ENCODE measurements at places on chromosomes 6 and 20. TPM values are rescaled to one million over a fixed set of nuclear protein-coding genes. Genes with fewer than 3 reads are reported as not detected.

DNA sequence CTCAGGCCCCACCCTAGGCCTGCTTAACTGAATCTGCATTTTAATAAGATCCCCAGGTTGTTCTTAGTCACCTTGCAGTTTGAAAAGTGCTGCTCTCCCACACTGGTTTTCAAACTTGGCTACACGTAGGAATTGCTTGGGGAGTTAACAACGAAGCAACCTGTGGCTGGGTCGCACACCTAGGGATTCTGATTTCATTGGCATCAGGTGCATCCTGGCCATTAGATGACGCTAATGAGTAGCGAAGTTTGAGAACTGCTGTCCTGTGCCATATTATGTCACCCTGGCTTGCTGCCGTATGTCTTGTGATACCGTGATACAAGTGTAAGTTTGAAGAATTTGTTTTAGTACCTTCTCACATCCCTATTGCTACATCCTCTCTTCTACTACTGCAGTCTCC lies 28.2 kb upstream of the FUCA2 start:
- no peak for DNase-seq

GRCh38 chr20:49821381-49821780 lies 8.8 kb downstream of the SLC9A8 start:
- DNase-seq: no peak

Gene RSPO3
- not detected for total RNA-seq

DNA sequence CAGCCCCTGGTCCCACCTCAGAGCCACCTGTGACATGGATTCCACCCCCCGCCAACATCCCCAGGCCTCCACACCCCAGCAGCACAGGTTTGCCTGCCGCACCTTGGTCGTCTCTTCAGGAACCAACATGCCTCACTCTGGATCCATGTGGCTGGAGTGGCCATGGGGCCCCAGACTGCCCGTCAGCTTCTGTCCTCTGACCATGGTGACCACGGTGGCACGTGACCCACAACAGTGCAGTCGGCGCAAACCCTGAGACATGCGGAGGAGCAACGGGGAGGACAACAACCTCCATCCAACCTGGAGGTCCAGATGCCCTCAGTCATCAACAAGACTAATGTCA lies 85.6 kb downstream of the ANKRD60 start:
- no peak for DNase-seq

DNA sequence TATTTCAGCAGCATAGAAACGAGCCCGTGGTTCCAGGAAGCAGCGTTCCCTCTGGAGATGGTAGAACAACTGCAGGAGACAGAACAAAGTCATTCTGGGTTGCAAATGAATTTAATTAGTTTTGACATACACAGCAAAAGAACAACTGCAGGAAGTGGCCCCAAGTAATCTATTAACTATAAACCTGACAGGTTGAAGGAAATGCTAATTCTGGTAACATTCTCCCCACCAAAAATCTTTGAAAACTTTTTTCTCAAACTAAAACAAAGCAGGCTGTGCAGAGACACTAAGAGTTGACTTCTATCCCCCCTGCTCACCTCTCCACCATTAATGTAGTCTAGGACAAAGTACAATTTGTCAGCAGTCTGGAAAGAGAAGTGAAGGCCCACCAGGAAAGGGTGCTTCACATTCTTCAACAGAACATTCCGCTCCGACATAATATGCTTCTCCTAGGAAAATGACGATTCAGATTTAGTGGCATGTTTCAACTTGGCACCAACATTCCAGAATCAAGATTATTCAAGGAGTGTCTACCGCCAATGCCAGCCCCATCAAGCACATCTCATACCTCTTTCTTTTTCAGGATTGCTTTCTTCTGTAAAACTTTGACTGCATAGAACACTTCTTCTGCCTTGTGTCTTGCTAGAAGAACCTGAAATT lies 120.4 kb upstream of the SLC2A12 start:
- no peak for DNase-seq

DNA sequence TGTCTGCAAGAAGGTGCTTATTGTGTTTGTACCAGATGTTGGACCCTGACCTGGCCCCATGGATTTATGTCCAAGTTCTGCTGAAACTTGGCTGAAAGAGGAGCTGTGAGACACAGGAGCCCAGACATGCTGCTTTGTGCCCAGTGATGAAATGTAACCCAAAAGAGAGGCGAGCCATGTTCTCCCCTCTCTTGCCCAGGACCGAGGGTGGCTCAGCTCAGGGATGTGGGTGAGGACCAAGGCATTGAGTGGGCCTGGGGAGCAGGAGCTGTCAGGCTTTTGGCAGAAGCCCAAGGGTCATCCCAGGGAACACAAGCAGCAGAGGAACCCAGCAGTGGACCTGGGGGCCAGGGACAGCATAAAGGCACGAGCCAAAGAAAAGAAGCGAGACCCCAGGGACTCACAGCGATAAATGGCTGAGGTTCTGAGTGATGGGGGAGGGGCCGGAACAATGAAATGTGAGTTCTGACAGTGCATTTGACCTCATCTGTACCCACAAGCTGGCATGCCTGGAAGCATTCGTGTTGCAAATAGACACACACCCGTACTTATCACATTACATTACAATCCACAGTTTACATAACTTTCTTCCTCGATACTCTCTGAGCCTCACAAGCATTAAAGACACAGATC lies 363.4 kb upstream of the JARID2 start:
- DNase-seq: no peak

DNA sequence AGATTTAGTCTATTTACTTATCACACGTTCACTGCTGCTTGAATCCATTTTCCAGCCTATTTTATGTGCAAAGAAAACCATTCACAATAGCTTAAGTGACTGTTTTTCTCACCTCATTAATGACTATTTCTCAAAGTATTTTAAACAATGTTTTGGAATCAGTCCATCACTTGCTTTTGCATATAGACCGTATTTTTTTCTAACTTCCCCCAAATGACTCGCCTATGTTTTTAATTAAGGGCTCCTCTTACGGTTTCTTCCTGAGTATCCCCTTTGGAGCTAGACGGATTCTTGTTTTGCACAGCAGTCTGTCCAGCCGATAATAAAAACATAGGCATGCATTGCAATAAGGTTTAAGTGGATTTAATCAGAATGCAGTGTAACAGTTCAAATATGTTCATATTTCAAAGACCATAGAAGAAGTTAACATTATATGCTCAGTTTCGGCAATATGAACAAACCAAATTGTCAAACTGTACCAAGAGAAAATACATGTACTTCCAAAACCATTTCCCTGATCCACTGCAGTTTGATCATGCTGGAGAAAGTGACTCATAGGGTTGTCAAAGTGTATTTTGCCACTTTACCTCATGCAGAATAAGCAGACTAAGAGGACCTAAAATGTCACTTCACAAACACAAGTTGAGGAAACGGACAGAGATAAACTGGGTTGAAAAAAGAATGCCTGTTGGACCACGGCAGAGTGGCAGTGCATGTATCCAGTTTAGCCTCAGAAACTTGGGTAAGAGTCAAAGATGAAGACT lies 66.4 kb downstream of the HMGN3 start:
- DNase-seq: no peak

GRCh38 chr6:126531840-126532239 lies 191.9 kb downstream of the CENPW start:
- no peak for DNase-seq

GRCh38 chr6:43499028-43499815 lies 10.9 kb downstream of the LRRC73 start:
- no peak for DNase-seq

GRCh38 chr6:130367767-130368166 lies 1.9 kb downstream of the TMEM200A start:
- DNase-seq: no peak

GRCh38 chr6:10585209-10585845 lies 64.2 kb downstream of the GCNT2 start:
- no peak for DNase-seq

DNA sequence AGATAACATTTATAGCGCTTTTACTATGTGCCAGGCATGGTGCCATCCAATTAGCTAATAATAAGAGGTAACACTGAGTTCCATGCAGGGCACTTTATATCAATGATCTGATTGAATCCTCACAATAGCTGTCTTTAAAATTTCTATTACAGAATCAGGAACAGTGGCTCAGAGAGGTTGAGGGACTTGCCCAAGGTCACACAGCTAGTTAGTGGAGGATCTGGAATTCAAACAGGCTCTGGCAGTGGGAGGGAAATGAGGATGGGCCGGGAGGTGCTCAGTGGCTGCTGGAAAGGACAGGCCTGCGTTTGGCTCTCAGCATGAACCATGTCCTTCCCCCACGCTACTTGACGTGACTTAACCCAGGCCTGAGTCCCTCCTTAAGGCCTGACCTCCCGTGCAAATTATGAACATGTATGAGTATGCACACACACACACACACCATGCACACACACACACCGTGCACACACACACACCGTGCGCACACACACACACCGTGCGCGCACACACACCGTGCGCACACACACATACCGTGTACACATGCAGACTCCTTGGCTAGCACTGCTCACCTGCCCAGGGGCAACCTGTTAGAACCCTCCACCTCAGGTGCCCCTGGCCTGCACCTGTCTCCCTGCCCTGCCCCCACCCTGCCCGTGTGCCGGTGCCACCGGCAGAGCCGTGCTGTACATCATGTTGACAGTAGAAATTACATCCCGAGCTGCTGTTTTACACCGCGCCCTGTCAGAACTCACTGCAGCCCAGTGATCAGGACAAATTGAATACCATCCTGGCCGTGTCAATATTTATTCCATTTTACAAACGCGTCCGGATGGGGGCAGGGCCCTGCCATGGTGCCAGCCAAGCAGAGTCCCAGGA lies 43.7 kb downstream of the CDH22 start:
- DNase-seq: no peak

Gene MUC21
- total RNA-seq: not detected

- no peak for DNase-seq
These were observed 31.0 kb downstream of the NPEPL1 start for GRCh38 chr20:58723628-58723984.

Gene GHRH
- total RNA-seq: not detected

Gene TMEM244
- not detected for total RNA-seq

DNA sequence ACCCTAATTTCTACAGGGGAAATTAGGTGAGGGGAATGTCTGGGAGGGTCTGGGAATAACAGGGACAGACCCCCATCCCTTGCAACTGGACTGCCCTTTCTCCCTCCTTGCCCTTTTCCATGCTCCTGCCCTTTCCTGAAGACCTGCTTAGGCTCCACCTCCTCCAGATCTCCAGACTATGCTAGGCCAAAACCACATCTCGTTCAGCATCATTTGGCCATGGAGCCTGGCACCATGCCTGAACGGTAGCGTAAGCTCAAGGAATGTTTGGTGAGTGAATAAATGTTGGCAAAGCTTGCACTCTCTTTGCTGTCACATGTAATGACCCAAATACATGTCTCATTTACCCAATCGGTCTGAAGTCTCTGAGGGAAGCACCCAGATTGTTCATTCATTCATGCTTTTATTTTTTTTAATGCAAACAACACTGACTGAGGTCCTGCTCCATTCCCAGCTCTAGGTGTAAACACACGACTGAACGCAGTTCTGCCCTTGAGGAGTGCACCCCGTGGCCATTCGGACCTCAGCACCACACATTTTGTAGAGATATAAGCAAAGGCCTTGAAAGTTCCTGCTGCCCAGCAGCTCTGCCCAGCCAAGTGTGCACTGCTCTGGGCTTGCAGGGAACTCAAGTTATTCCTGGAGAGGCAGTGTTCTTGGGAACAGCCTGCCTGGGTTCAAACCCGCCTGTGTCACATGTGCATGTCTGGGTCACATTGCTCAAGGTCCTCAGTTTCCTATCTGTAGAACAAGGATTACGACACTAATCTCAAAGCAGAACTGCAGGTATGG lies 1.1 kb upstream of the GRM4 start:
- DNase-seq: no peak

DNA sequence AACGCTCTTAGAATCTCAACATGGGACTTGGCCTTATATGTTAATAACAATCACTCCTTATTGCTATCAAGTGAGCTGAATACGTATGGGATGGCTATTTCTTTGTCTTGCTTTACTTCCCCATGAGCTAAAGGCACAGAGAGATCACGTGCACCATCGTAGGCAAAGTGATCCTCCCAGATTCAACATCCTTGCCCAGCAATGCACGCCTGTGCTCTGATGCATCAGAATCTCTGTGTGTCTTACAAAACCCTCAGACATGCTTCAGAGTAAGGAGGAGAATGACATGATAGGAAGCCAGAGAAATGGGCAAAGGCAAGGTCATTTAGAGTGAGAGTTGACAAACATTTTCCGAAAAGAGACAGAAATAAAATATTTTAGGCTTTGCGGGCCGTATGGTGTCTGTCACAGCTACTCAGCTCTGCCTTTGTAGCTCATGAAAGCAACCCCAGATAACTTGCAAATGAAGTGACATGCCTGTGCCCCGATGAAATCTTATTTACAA lies 277.6 kb upstream of the CDH4 start:
- DNase-seq: no peak

Gene ANGPT4
- not detected for total RNA-seq

GRCh38 chr20:20267685-20268370 lies 100.1 kb upstream of the INSM1 start:
- DNase-seq: no peak

Gene TFAP2C
- not detected for total RNA-seq

DNA sequence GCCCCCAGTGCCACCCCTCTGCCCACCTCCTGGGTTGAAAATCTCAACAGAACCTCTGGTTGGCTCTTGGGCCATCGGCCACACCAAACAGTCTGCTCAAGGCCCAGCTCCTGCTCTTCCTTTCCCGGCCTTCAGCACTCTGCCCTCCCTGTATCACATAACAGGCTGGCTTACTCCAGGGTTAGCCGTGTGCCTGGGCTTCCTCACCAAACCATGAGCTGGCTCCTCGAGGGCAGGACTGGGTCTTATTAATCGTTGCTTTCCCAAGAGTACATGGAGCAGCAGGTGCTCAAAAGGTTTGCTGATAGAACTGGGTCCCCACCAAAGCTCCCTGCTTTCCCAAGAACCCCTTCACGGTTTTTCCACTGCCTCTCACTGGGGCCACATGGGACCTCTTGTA lies 12.7 kb upstream of the FAM83C start:
- no peak for DNase-seq
